CD4-positive, alpha-beta T cell treated with Interleukin-15 for 4 hours (primary cell): ENCODE measurements at places on chromosomes 3 and 15.
A peak's percentile ranks its signal among the peaks of the same experiment; 100 is the strongest.

DNA sequence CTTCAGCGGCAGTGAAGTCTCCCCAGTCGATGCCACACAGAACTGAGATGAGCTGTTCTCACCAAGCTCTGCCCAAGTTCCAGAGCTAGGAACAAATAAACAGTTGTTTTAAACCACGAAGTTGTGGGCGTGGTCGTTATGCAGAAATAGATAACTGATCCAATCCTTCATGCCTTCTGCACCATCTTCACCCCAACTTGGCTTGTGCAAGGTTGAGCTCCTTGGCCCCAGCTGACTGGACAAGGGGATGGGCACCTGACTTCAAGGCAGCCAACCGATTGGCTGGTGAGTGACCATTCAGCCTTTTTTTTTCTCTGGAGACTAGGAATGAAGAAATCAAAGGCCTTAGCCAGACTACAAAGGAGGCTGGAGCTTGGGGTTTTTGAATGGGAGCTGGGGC lies 23.9 kb downstream of the LINGO1 start:
- DNase-seq: no peak

DNA sequence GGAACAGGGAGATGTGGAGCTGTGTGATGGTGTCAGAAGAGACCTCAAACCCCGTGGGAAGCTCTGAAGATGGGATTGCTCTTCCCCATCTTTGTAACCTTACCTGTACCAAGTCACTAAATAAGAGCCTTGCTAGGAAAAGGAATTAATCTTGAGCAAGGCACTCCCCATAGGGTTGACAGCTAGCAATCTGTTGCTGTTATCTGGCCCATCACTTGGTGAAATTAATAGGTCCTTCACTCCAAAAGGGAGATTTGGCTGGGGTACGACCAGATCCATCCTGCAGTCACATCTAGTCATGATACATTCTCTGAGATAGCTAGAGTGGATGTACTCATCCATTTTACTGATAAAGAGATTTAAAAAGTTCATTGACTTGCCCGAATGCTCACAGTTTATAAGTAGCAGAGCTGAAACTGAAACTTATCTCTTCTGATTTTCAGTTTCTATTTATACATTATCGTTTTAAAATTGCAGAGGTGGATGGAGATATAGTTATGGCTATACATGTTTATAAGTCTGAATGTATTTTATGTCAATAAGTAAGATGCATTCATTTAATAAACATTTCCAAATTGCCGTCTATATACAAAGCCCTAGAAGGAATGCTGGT lies 299.1 kb upstream of the MCTP2 start:
- DNase-seq: no peak

DNA sequence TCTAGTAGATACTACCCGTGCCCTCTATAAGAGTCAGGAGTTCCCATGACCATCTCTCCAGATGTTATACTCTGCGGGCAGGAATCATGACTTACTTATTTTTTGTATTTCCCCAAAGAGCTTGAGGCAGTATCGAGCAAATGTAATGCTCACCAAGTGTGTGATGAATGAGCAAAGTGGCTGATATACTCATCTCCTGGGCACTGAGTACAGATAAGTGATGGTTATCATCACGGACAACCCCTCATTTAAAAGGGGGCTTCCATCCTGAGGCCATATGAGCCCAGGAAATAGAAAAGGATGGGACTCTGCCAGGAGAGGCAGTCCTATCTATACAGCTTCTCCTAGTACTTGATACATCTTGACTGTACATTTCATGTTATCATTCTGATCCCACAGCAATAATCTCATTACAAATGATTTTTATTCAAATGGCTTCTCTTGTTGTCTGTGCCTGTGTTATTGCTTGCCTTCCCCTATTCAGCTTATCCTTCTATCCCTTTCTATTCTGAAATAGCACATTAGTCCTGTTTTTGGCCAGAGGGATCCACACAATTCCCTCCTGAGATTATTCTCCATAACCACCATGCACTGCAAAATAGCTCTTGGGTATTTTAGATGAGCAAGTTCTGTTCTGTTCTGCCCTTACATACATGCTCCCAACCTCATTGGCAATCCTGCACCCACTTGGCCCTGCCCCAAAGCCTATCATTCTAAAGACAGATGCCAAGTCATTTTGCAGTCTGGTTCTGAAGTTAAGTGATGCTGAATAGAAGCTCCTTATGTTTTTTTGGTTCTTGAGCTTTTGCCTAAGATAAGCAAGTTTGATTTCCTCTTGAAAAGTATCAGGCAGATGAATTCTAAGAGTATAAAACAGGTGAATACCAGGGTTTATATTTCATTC lies 48.0 kb upstream of the MRPL3 start:
- no peak for DNase-seq

- DNase-seq: no peak
Observed at GRCh38 chr3:123635717-123636116, 50.9 kb upstream of the HACD2 start.

- no peak for DNase-seq
Observed at GRCh38 chr15:98711810-98712209, 63.5 kb downstream of the IGF1R start.

- DNase-seq: no peak
Observed at GRCh38 chr3:85208650-85209049, 249.9 kb downstream of the CADM2 start.

DNA sequence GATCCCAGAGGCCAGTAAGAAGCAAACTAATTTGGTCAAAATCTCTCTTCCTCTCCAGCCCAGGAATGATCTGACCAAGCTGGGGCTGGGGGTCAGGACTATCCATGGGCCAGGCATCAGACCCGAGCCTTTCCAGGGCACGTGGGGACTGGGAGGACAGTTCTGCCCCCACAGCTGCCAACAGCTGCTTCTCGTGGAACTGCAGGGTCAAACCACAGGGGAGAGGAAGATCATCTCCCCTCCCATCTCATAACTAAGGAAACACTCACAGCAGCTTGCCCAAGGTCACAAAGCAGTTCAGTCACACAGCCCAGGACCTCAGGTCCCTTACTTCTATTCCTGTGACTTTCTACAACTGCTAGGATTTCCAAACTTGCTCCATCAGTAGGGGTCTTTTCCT lies 47.1 kb downstream of the DAPK2 start:
- DNase-seq: no peak

GRCh38 chr3:29414468-29415224 lies 133.8 kb downstream of the RBMS3 start:
- DNase-seq: no peak

- no peak for DNase-seq
Observed at GRCh38 chr15:29616512-29616911, 205.8 kb downstream of the TJP1 start.

DNA sequence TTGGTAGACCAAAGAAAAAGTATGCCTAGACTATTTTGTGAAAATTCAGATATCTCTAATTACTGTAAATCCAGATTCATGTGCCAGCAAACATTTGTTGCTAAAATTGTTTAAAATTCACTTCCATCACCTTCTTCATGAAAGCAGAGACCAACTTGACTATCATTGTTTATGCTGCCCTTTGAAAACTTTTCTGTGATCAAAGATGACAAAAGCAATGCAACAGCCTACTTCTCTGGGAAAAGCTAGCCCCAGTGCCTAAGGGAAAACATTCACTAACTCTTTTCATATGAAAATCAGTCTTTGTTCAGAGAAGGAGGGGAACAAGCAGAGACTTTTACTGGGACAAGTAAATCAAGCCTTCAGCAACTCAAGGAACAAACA lies 178.0 kb upstream of the P2RY1 start:
- no peak for DNase-seq

DNA sequence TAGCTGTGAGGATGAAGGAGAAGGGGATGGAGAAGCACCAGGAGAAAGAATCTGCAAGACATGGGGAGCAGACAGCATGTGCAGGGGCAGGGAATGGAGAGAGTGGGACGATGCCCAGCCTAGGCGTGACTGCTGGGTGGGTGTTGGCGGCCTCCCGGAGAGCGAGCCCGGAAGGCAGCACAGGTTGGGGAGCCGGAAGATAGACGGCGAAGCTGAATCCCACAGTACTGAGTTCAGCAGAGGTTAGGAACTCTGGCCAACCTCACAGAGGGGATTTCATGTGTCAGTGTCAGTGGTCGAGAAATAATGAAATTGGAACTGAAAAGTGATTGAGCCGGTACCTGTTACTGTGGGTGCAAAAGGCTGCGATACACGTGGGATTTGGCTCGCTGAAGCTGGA lies 55.2 kb downstream of the PXYLP1 start:
- no peak for DNase-seq

GRCh38 chr15:70795311-70795665 lies 31.9 kb upstream of the UACA start:
- DNase-seq: no peak

DNA sequence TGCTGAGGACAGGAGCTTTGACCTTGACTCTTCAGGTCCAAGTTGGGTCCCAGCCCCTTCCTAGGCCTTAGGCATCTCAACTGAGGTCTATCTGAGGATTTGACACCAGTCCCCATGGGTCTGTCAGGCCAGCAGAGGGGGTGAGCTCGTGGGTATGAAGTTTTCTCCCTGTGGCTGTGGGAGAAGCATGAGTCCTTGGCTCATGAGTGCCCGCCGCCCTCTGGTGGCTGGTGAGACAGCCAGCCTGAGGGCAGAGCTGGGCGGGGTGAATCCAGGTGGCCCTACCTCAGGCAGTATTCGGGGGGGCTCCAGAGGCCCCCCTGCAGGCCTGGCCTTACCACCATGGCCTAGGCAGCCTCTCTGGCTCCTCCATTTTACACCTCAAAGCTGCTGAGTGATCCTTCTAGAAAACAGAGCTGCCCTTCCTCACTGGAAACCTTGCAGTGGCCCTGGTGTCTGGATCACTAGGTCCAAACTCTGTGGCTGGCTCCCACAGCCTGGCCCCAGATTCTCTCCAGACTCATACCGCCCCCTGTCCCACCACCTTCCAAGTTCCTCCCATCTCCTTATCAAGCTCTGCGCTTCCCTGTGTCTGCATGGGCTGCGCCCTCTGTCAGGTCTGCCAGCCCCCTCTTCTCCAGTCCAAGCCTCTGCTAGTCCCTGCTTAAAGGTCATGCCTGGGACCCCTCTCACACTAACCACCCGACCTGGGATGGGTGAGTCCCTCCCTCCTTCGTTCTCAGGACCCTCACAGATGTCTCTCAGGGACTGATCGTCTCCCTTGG lies 16.1 kb downstream of the SH2D7 start:
- peak; percentile 88 for DNase-seq

DNA sequence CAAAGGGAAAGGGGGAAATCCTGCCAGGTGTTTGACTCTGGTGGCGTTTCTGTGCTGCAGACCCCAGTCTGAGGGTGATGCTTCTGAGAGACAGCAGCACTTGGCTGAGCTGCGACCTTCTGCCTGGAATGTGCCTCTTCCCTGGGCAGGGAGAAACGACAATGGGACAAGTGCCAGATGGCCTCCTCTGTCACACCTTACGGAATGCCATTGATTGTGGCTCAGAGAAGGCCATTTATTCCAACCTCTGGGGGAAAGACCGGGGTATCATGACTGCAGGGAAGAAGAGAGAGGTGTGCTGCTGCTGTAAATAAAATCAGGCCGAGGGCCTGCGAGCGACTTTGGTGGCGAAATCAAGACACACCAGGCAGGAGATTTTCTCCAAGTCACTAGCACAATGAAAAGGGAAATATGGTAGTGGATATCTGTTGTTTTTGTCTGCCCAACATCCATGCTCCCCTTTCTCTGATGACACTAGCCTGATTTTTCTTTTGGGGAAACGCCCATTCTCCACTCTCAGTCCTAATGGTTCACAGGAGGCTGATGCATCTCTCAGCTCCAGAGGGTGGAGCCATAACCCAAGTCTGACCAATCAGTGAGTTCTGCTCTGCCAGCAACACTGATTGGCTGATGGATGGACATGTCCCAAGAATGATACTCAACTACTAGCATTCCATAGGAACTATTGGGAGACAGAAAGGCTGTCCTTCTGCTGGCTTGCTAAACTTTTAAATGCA lies 336.1 kb downstream of the FOXP1 start:
- no peak for DNase-seq
